ENCODE measurements at places on chromosomes 13 and 19.
A peak's percentile ranks its signal among the peaks of the same experiment; 100 is the strongest.

GRCh38 chr19:22832031-22832762, at the start of gene ZNF723:
TSS of gene ZNF723 (plus strand) at chr19:22832291. CDS start at chr19:22832380, 89 bp downstream.
- DNase-seq, result no peak

GRCh38 chr13:34358811-34359513, 541.0 kb downstream of the RFC3 start:
- DNase-seq, result no peak

- no peak for DNase-seq
These were observed 4.6 kb downstream of the VWA8 start for GRCh38 chr13:41956272-41956671.

DNA sequence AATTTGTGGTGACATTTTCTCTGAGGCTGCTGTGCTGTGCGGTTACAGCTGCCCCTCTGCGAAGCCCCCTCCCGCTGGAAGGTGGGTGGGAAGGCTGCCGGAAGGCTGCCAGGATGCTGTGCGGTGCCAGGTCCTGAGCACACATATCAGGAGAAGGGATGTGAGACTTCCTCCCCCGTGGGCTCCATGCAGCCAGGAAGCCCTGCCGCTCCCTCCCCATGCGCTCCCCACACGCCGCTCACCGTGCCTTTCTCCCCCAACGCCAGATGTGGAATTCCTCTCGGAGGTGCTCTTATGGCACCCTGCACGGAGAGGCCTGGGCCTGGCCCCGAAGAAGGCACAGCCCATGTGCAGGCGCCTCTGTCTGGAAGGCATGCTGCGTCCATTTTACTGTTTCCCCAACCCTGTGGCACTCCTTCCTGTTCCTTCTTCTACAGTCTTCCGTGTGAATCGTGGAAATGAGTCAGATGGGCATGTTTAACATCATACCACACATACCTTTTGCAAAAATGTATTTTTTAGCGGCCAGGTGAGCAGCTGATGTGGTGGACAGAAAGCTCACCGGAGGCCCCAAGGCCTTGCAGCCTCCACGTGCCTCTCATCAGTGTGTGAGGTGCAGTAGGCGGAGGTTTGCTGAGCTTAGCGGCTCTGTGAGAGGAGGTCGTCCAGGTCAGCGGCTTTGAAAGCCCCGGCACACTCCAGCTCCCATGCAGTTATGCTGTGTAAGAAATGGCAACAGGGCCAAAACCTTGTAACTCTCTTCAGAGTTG, 88.0 kb downstream of the ATP11A start:
- no peak for DNase-seq

- DNase-seq, result no peak
These were observed 15.0 kb downstream of the CLEC4M start for GRCh38 chr19:7778081-7778480.

GRCh38 chr19:18388100-18388959, 2.4 kb downstream of the GDF15 start:
- DNase-seq, result peak; percentile 64

DNA sequence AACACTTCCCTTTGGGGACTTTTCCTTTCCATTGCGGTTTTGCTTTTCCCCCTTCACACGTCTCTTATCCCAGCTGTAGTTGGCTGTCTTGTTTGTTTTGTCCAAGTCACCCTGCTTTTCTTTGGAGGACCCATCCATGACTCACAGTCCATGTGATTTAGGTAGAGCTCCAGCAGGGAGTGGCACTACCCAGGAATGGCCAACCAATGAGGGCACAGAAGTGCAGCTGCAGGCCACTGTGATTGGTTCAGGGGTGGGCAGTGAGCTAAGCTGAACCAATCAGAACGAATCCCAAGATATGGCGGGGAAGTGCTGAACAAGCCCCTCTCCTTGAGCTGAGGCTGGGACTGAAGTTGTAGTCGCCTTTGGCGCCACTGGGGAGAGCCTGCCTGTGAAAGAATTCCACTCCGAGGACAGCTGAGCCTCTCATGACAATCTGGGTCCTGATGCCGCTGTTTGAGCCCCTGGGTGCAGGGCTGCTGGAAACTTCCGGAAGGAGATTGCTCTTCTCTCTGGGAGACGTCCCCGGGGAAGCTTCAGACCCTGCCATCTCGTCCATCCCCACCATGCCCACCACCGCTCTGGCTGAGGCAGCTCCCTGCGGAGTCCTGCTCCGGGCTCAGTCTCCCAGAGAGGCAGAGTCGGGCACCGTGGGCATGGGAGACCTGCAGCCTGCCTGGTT, 62.9 kb upstream of the URI1 start:
- no peak for DNase-seq

- DNase-seq, result no peak
These were observed 4.2 kb downstream of the TRAPPC6A start for GRCh38 chr19:45173816-45174215.

DNA sequence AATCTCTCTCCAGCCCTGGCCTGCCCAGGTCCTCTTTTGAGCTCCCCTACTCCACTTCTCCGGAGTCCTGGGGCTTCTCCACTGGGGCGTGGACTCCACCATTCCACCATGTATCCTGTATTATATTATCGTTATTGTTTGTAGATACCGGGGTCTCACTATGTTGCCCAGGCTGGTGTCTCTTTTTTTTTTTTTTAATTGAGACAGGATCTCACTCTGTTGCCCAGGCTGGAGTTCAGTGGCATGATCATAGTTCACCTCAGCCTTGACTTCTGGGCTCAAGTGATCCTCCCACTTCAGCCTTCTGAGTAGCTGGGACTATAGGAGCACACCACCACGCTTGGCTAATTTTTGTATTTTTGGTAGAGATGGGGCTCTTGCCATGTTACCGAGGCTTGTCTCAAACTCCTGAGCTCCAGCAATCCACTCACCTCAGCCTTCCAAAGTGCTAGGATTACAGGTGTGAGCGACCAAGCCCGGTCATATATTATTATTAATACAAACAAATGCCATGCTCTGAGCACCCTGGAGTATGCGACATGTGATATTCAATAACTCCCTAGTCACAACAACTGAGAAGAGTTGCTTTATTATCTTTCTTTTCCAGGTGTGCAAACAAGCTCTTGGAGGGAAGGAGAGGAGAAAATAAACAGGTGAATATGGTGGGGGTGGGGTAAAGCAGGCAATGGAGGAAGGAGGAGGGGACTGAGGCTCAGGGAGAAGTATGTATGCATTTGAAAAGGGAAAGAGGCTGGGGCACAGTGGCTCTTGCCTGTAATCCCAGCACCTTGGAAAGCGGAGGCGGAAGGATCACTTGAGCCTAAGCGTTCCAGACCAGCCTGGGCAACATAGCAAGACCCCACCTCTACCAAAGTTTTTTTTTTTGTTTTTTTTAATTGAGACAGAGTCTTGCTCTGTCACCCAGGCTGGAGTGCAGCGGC, 2.8 kb upstream of the CERS4 start:
- no peak for DNase-seq

- no peak for DNase-seq
These were observed 441.0 kb downstream of the COG6 start for GRCh38 chr13:40096357-40096901.

- no peak for DNase-seq
These were observed 12.3 kb downstream of the FGF9 start for GRCh38 chr13:21683034-21683733.

- no peak for DNase-seq
These were observed 16.0 kb downstream of the TDRD3 start for GRCh38 chr13:60412909-60413616.

DNA sequence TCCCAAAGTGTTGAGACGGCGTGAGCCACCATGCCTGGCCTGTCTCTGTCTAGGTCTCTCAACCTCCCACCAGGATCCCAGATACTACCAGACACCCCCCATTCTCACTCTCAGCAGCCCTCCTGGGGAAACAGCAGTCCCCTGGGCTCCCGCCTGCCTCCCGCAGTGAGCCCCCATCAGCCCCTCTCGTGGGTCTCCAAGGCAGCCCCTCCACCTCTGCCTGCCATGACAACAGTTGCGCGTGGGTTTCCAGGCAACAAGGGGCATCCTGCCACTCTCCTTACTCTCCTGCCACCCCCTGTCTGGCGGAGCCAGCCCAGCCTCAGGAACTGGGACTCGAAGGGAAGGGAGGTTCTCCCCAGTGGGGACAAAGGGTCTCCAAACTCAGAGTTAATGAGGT, 5.2 kb downstream of the LRRC4B start:
- no peak for DNase-seq

- DNase-seq, result no peak
These were observed 43.8 kb downstream of the KLF12 start for GRCh38 chr13:74090397-74090796.
